ENCODE measurements at places on chromosomes 3 and 15.

DNA sequence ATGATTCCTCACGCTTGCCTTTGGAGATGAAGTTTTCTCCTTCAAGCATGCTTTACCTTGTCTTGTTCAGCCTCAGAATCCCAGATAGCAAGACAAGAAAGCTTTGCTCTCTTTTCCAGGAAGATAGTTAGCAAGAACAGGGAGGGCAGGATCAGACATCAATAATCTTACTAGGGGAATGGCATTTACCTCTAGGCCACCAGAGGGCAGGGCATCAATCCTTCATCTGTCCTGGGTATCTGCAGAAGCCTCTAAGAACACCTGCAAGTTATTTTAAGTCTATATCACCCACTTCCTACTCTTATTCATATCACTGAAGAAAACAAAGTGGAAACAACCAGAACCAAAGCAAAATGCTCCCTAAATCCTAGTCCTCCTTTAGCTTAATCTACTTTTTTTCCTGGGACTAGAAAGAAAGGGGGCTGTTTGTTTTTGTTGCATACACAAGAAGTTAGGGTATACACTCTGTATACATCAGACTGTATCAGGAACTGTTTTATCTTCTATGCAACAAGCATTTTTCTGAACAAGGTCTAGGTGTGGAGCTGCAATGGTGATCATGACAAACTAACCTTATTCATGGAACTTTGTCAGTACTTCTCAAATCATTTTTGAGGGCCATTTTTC is 862.5 kb downstream of the CADM2 start:
- ATAC-seq, result no peak

- ATAC-seq, result no peak
Measured at GRCh38 chr3:31762888-31763351, 218.1 kb downstream of the OSBPL10 start.

DNA sequence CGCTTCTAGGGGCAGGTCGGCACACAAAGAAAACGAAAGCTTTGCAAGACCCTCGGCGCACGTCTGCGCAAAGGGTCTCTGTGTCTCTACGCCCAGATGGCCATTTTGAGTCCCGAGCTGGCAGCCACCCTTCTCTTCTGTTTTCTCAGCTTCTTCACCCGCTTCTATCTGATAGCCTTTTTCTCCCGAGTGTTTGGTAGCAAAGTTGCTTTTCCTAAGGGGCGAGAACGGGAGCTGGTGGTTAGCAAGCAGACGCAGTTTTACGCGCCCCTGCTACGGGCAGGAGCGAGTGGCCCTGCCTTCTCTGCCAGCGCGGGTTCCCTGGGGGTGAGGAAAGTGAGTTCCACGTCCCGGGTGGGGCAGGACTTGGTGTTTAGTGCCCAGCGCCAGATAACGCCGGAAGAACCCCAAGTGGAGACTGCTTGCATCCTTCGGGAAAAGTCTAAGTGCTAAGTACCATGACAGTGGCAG is 2.9 kb upstream of the MKRN2 start:
- no peak for ATAC-seq

DNA sequence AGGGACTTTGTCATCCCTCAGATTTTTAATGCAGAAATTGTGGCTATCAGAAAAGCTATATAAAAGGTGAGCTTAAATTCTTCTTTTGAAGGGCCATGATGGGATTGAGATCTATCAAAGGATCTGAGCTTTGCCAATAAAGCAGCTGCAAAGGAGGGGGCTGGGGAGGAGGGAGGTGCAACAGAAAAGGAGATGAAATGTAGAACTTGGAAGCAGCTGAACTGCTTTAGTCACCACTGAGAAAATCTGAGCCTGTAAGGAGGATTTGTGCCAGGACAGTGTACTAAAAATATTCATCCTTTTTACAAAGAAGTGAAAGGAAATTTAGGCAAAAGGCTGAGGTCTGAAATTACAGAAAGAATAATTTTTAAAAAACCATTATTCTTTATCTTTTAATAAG is 10.4 kb downstream of the TSPAN3 start:
- no peak for ATAC-seq

- no peak for ATAC-seq
Measured at GRCh38 chr3:146505516-146505915, 36.2 kb upstream of the PLSCR2 start.

DNA sequence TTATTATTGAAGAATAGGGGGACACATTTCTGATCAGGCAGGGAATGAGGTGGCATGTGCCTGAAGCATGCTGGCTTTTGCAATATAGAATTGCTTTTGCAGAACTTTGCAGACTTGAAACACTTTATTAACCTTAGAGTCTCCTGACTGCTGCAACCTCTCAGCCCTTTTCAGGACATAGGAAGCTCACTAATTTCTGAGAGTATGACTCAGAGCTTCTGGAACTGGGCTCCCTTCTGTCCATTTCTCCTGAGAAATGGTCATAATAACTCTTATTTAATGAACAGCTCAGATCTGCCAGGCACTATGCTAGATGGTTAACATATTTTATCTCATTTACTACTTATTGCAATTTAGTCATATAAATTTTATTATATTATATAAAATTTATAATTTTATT is 38.6 kb upstream of the DGKG start:
- ATAC-seq, result no peak

DNA sequence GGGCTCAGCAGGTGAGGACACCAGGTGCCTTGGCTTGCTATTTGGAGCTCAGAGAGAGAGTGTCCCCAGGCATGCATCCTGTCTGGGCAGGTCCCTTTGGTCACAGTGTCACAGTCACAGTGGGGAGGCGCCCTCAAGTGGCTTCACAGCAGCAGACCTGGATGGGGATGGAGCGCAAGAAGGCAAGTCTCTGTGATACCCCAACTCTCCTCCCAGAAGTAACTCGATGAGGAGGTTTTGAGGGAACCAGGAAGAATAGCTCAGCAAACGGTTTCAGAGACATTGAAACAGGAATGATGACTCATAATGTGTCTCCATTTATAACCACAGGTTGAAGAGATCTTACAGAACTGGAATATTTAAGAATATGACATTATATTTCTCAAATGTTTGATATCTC is 66.5 kb upstream of the SH3GL3 start:
- ATAC-seq, result peak; percentile 60

- no peak for ATAC-seq
Measured at GRCh38 chr3:139687431-139687830, 9.7 kb upstream of the NMNAT3 start.

GRCh38 chr3:12541625-12542024 is 3.7 kb downstream of the MKRN2OS start:
- no peak for ATAC-seq

DNA sequence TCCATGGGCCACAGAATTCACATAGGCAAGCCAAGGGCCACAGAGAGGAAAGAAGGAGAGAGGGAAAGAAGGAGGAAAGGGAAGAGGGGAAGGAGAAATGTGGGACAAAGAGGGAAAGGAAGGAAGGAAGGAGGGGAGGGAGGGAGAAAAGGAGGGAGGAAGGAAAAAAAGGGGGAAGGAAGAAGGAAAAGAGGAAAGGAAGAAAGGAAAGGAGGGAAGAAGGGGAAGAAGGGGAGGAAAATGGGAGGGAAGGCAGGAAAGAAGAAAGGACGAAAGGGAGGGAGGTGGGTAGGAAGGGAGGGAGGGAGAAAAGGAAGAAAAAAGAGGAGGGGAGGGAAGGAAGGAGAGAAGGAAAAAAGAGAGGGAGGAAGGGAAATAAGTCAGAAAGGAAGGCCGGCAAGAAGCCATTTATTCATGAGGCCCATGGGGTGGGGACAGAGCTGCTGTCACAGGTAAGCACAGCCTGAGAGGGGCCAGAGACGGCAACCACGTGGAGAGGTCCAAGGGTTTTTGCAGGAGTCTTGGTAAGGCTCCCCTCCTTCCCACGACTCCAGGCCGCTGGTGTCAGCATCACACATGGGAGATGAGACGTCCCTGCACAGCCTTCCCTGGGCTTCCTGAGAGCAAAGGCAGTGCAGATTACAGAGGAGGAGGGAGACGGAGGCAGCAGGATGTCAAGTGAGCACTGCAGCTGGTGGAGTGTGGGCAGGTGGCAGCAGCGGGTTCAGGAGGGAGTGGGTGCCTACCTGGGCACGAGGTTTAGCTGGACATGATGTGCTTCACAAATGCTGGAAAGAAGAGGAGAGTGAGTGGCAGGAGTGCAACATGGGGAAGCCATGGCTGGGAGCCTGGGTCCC is 5.5 kb downstream of the MYL3 start:
- ATAC-seq, result no peak

- ATAC-seq, result no peak
Measured at GRCh38 chr15:98124581-98124980, 164.1 kb downstream of the ARRDC4 start.

GRCh38 chr3:62833538-62833937 is 41.7 kb downstream of the CADPS start:
- no peak for ATAC-seq

DNA sequence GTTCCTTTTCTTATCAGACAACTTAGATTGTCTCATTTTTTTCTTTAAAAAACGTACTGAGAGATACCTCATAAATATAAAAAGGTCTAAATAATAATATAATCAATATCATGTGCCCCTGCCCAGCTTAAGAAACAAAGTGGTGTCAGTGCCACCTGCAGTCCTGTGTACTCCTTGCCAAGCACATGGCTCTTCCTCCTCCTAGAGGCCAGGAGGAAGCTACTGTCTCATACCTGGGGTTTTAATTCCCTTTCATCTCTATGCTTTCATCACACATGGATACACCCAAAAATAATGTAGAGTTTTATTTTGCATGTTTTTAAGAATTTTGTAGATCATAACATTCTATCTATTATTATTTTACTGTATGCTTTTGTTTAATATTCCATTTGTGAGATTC is 98.6 kb upstream of the C15orf61 start:
- no peak for ATAC-seq

DNA sequence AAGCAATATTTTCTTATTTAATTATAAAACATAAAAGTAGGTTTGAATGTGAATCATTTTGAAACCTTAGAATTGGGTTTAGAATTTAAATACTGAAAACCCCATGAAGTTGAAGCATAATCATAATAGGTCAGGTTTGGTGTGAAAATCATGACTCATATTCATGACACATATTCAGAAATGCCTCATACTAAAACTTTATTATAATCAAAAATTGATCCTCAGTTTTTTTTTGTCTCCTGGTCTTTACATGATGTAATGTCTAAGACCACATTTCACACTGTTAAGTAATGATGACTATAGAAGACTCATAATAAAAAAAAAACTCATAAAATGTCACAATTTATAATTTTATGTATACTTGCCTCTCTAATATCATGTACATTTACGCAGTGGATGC is 190.4 kb downstream of the FOXP1 start:
- peak; percentile 38 for ATAC-seq

DNA sequence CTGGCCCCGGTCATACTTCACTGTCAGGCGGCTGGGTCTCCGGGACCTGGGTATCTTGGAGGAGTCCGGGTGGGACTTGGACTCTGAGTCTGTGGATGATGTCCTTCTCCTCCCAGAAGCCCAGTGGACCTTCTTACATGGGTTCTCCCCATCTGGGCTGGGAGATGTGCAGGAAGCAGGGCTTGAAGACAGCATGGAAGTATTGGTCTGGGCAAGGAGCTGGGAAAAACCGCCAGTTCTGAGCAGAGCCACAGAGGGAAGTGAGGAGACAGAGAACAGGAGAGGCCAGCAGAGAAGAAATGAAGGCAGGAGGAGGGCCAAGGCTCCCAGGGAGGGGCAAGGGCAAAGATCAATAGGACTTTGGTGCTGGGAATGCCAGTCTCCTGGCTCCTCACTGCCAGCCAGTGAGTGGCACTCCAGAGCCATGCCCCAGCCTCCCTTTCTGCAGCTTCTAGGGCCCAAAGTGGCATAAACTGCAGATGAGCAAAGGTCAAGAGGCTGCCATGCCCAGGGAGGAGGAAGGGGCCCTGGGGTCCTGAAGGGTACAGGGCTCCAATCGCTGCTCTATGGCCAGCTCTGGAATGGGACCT is at the start of gene PPP1R14D:
TSS of gene PPP1R14D (minus strand) at position 262 of the 590 bp plus-strand sequence. CDS start at position 195, 67 bp downstream.
- ATAC-seq, result no peak

DNA sequence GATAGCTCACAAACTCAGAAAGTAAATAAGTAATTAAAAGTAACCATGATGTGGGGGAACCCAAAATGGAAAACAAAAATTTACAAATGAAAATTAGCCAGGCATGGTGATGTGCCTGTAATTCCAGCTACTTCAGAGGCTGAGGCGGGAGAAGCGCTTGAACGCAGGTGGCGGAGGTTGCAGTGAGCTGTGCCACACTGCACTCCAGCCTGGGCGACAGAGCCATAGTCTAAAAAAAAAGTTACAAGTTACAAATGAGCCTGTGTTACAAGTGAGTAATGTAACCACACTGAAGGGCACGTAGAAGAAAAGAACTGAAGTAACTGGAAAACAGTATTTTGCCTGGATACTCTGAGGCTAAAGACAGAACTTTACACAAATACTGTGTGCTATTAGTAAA is 11.3 kb downstream of the EXOSC7 start:
- no peak for ATAC-seq

DNA sequence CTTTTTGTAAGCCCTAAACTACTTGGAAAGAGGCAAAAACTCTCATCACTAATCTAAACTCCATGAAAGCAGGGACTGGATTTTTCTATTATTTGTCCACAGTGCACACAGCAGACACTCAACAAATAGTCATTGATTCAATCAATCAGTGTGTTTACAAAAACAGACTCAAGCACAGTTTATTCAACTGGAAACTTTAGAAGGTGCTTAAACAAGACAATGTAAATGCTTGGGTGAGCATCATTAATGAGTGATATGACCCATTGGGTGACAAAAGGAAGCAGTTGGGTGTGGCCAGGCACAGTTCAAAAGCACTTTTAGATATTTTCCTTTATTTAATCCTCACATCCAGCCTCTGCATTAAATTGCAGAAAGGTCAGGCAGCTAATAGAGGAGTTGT is 32.0 kb upstream of the PPP4R2 start:
- no peak for ATAC-seq

DNA sequence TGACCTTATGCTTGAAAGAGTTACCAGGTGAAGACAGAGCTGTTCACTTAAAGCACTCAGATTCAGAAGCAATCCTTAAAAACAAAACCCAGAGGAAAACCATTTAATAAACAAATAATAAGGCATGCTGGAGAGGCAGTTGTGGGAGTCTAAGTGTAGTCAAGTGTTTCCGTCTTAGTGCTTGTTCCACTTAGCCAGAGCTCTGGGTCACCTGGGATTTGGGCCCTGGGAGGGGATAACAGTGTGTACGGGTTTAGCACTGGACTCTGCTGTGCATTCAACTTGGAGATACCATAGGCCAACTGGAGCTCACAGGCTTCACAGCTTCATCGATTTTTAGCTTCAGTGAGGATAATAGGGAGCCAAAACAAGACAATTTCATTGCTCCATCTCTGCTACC is 444.6 kb downstream of the CNTN4 start:
- no peak for ATAC-seq

DNA sequence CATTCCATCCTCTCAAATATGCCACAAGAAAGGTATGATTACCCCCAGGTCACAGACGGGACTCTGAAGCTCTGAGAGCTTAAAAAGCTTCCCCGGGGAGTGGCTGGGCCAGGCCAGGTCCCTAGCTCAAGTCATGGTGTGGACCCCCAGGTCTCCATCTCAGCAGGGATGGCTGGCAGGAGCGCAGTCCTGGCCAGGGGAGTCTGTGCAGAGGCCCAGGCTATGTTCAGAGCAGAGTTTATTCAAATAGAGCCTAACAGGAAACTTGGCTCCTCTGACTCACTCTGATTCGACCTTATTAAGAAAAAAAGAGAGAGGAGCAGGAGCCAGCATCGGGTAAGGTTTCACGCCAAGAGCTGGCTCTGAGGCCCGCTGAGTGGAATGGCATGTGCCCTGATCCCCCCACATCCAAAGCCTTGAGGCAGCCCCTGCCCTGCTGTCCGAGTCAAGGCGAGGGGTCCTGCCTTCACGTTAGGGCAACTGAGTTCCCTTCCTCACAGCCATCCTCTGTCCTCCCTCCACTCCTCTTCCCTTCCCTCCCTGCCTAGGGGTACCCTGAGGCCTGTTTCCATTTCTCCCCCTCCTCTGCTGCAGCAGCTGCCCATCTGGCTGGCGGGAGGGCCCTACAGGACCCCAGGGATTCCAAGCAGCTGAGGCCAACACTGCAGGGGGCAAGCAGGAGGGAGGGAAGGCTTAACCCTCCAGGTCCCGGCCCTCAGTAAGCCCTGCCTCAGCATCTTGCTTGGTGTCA is 1.9 kb upstream of the LOXL1 start:
- no peak for ATAC-seq

Measured in stimulated activated memory B cell treated with anti-CD40 and anti-IgM and Interleukin-4, amounts not matched to agents 10 μg/mL and 1 μg/mL and 100 μg/mL, for 72 hours (primary cell).